ENCODE measurements at places on chromosomes 11 and 22.

DNA sequence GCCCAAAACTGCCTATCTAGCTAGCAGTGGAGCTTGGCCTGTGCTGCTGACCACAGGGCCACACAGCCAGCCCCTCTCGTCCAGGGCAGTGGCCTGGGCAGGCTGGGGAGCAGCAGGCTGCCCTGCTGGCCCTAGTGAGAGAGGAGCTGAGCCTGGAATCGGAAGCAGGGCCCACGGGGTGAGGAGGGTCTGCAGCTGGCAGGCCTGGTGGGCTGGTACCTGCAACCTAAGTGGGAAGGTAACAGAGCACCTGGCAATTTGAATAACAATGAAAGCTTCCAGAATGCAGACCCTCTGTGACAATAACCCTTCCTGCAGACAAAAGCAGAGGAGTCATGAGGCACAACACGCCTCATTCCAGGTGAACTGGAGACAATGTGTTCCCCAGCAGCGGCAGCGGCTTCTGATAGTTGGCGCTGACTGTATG is 31.8 kb upstream of the RFPL3 start:
- no peak for DNase-seq

DNA sequence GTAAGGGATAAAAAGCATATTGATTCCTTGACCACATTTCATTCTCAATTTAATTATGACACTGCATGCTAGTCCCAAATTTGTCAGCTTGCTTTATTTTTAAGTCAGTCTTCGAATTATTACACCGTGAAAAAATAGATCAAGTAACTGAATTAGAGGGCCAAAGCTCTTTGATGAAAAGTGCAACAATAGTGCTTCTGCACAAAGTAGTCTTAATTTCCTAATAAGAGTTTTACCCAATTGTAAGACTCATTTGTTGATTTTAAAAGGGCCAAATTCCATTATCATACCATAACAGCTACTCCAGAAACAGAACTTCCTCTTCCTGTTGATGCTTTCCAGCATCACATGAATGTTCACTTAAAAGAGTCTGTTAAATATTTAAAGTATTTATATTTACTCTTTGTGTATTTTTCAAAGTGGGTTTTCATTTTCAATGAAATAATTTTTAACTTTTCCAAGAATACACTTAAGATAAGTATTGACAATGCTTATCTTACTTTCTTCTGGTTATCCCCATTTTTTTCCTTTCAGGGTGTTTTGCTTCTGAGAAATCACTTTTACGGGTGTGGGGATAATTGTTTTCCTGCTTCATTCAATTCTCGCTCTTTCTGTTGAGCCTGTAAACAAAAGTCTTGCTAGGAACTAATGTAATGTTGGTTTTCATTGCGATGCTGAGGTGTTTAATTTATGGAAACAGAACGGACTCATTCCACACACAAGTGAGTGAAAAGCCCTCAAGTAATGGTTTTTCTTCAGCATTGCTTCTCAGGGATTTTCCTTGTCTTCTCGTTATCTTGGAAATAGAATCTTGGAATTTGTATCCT is 2.1 kb downstream of the ARHGEF12 start:
- no peak for DNase-seq

- no peak for DNase-seq
These were observed 43.1 kb upstream of the TH start for GRCh38 chr11:2214527-2215229.

GRCh38 chr11:1918436-1919315 is 827 bp upstream of the TNNT3 start:
- no peak for DNase-seq

DNA sequence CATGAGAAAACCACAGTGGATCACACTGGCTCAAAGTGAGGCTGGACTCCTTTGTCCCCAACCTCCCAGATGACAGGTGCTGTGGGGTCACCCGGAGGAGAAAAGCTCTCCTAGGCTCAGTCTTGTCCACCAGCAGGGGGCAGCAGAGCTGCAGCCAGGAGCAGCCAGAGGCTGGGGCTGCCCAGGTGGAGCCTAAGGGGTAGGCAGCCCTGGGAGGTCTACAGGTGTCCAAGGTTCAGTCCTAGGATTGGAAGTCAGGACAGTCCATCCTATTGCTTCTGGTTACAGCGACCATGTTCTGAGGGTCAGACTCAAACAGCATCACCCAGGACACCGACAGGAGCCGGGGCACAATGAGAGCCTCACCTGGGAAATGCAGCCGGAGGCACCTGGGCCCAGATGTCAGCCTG is 77.6 kb upstream of the IGLL5 start:
- DNase-seq: peak; percentile 47

GRCh38 chr11:104086621-104087020 is 50.2 kb downstream of the DDI1 start:
- DNase-seq: no peak

- no peak for DNase-seq
These were observed 77.6 kb downstream of the PLEKHA7 start for GRCh38 chr11:16936643-16937042.

- no peak for DNase-seq
These were observed 459.9 kb downstream of the OPCML start for GRCh38 chr11:133072378-133072777.

Data from stimulated activated CD4-positive, alpha-beta T cell treated with anti-CD3 and anti-CD28 coated beads, Interleukin-15, amount 100 ng/mL, for 1 hour (primary cell).